Colonic mucosa (tissue), 4 donors: ENCODE measurements at places on chromosomes 7 and 10.

GRCh38 chr10:95604630-95605029 is 43.5 kb upstream of the SORBS1 start:
- DNase-seq, result no peak

- no peak for DNase-seq
Measured at GRCh38 chr7:48472640-48473039, 301.4 kb downstream of the ABCA13 start.

DNA sequence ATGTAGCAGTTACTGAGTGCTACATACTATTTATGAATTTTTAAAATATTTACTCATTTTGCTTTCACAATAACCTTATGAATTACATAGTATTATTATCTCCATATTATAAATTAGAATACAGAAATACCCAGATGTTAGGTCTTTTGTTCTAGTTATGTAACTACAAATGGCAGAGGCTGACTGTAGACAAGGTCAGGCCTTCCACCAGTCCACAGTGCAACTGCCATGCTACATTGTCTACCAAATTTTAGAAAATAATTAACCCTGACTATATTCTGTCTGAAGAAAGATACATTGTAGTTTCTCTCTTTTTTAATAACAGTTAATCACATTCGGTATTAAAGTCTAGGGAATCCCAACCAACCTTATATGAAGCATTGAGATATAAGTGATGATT is 280.9 kb downstream of the MALRD1 start:
- no peak for DNase-seq

GRCh38 chr10:15209827-15210509 is 41.5 kb upstream of the NMT2 start:
- DNase-seq, result peak; percentile 90

DNA sequence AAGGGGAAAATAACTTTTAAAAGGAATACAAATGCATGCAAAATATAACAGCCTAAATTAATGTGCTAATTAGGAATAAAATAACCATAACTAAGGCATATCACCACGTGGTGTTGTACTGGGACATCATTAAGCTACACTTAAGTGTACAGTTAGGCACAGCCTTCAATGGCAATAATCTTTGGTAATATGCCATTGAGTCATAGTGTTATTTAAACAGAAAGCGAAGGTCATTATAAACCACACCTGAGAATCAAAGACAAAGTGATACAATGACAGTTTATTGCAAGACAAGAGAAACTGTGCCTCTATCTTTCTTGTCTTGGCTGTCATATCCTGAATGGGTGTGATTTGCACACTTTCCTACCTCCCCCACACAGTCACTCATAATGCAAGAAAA is 30.5 kb upstream of the AUTS2 start:
- no peak for DNase-seq

DNA sequence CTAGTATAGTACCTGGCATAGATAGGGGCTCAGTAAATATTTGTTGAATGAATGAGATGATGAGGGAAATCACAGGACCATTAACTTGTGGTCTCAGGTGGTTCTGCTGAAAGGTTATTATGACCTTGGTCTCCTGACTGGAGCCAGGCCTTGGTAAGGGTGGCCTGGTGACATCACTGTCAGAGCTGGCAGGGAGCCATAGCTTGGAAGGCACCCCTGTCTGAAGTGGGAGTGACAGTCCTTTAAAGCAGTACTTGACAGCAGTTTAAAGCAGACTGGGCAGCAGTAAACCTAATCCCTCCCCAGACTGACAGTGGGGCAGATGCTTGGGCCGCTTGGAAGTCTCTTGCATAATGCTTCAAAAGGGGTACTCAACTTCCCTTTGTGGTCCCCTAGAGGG is 13.4 kb downstream of the DPCD start:
- no peak for DNase-seq
